ENCODE measurements at places on chromosomes 16 and 17.

- no peak for DNase-seq
These were observed 197.4 kb downstream of the SPECC1 start for GRCh38 chr17:20206591-20206990.

DNA sequence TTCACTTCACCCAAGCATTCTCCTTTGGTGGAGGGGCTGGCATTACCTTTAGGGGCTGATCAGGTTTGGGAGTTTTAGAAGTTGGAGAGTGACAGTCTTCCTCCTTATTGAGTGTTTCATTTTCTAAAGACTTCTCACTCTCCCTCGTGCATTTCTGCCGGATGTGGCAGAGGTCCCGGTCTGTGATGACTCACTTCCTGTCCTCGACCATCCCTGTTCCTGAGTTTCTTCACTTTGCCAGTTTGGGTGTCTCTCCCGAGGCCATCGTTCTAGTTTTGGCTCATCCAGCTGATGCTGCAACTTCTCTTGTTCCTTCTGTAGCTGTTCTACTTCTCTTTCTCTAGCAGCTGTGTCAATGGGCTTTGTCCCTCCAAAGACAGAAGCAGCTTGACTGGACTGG lies 104.3 kb downstream of the PHKB start:
- no peak for DNase-seq

- no peak for DNase-seq
These were observed 160.9 kb downstream of the SPECC1 start for GRCh38 chr17:20170085-20170484.

DNA sequence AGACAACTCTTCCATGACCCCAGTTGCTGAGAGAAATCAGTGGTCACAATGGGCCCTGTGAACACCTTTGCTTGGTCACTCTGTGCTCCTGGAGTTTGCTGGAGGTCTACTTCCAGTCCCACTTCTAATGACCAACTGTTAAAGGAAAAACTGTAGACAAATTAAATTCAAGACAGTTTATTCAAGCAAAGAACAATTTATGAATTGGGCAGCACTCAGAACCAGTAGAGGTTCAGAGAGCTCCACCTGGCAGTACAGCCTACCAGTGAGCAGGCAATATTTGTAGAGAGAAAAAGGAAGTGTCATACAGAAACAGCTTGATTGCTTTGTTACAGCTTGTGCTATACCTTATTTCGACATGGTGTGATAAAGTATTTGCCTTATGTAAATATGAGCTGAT lies 116.5 kb downstream of the HS3ST3B1 start:
- DNase-seq = no peak

DNA sequence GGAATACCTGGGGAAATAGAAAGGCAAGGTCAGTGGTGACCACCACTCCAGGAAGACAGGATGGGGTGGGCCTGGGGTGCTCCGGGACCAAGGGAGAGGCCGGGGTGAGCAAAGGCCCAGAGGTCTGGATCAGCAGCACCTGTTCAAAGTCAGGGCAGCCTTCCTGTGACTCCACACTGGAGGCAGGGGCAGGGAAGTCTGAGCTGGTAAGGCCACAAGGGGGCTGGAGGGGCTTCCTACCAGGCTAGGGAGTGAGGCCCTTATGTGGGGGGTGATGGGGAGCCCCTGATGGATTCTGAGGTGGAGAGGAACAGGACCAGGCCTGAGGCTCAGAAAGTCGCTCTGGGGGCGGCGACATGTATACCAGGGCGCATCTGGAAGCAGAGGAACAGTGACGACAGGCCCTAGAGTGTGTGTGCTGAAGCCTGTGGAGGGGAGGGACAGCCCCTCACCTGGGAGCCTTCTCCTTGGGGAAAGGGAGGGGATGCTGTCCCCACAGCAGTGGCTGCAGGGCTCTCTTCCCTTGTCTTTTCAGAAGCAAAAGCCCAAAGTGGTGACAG lies 3.7 kb downstream of the C16orf78 start:
- no peak for DNase-seq

GRCh38 chr17:76841776-76842405 lies 26.3 kb upstream of the MGAT5B start:
- DNase-seq = no peak

GRCh38 chr17:45740553-45741330 lies 43.4 kb upstream of the CRHR1 start:
- DNase-seq = no peak

DNA sequence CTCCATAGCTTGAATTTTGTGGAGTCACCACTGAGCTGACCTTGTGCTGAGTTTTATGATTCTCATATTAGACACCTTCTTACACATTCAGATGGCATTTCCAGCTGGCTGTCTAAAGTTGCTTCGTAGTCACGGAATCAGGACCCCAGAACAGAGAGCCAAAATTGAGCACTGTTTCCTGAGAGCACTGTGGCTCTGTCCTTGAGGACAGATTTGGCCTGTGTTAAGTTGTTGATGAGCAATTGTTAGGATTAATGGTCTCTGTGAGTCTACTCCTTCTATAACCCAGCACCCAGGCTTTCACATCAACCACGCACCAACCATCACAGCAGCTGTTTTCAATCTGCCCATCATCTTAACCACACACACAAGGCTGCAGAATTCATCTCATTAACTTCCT lies 277.5 kb upstream of the HSBP1 start:
- no peak for DNase-seq

GRCh38 chr17:13036751-13037150 lies 18.9 kb upstream of the ELAC2 start:
- DNase-seq = no peak

DNA sequence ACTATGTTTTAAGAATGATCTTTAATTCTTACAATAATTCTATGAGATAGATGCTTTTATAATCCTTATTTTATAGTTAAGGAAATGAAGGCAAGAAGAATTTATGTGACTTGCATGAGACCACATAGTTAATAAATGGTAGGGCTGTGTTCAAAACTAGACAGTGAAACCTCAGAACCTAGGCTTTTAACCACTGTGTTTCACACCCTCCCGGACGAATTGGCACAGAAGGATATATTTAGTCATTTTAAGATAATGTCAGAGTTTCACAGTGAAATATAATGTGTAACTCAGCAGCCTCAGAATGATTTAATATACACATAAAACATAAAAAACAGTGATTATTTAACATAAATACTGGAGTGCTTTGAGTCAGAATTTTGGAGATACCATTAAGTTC lies 57.0 kb downstream of the NSRP1 start:
- DNase-seq = no peak

- no peak for DNase-seq
These were observed 65.9 kb downstream of the SPAG9 start for GRCh38 chr17:51054748-51055147.

GRCh38 chr16:85048921-85049562 lies 21.4 kb downstream of the KIAA0513 start:
- DNase-seq = no peak

DNA sequence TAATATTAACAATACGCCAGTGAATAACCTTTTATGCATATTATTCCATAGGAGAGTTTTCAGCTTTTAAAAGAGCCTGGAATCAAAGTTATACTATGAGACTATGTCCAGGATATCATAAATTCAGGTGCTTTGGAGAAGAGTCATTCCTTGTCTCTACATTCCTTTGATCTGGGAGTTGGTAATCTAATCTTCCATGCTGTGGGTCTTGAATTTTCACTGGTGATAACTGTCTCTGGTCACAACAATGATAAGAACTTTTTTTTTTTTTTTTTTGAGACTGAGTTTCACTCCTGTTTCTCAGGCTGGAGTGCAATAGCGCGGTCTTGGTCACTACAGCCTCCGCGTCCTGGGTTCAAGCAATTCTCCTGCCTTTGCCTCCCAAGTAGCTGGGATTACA lies 50.8 kb downstream of the CHD9 start:
- no peak for DNase-seq

- DNase-seq = peak; percentile 23
These were observed at the start of gene GPRC5C for GRCh38 chr17:74431568-74432423. TSS of gene GPRC5C (plus strand) at chr17:74432088. CDS start at chr17:74439777, 7,689 bp downstream.

- no peak for DNase-seq
These were observed 52.1 kb upstream of the CACNG5 start for GRCh38 chr17:66782851-66783250.

DNA sequence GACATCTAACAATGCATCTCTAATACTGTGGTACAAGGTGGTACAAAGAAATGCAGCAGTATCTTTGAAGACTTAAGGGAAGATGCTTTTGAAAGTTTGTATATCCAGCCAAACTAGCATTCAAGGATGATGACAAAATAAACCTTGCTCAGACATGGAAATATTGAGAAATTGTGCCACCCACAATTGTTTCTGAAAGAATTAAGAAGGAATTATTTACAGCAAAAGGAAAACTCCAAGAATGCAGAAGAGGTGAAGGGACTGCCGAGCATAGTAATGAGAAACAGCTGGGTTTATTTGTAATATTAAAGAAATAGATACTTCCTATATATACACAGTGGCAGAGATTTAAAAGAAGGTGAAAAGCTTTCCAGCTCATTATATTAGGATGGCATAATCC lies 29.5 kb downstream of the PMFBP1 start:
- DNase-seq = no peak

- no peak for DNase-seq
These were observed 42.0 kb downstream of the SOCS3 start for GRCh38 chr17:78317794-78318400.

DNA sequence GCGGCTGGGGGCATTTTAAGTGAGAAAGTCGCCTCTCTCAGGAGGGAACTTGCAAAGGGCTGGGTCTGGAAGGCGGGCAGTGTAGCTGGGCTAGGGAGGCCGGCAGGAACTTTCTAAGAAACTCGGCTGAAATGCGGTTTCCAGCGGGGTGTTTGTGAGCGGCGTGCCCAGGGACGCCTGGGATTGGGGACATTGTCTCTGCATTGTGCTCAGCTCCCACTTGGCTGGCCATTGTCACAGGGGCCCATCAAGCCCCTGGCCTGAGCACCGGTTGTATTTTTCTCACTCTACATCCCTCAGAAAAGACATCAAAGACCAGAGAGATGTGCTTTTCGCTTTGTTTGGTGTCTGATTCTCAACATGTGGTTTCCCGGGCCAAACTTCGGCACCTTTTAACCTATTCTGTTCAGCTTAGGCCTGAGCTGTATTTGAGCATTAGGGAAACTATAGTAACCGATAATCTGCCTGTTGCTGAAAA lies 291.1 kb upstream of the IRX3 start:
- DNase-seq = no peak

Measured in NCI-H187 treated with DMSO at 0.1 percent for 48 hours (cell line).